Left ventricle myocardium superior (tissue), 1 donor: ENCODE measurements at places on chromosomes 2 and 18. TPM values are rescaled to one million over a fixed set of nuclear protein-coding genes. Genes with fewer than 3 reads are reported as not detected.

DNA sequence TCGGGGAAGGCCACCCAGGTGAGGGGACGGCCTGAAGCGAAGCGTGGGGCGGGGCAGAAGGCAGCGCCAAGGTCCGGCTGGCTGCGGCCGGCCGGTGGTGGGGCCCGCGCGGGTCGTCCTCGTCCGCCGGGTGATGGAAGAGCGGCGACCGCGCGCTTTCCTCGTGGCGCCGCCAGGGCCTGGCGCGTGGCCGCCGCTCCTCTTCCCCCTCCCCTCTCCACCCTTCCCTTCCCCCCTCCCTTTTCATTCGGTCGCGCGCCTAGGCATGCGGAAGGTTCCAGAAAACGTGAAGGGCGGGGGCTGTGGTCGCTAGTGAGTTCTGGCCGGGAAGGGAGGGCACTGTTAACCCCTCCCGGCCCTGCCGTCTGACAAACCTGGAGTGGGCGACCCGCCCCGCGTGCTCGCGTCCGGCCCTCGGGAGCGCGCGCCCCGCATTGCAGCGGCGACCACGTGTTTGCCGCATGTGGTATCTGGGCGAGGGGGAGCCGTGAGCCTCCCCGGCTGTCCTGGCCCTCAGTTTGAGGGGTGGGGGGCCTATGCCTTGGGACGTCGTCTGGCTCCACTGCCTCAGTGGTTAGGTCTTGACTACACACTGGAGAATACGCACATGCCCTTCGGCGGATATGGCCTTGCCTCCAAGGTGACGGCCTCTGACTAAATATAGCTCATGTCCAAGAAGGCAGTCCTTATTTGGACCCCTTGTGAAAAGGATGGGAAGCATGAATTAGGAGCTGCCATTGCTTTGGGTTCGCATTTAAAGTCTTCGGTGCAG is 579 bp downstream of the MAT2A start:
- DNase-seq, result peak; percentile 82

The CROCC2 gene
- total RNA-seq, result not detected

DNA sequence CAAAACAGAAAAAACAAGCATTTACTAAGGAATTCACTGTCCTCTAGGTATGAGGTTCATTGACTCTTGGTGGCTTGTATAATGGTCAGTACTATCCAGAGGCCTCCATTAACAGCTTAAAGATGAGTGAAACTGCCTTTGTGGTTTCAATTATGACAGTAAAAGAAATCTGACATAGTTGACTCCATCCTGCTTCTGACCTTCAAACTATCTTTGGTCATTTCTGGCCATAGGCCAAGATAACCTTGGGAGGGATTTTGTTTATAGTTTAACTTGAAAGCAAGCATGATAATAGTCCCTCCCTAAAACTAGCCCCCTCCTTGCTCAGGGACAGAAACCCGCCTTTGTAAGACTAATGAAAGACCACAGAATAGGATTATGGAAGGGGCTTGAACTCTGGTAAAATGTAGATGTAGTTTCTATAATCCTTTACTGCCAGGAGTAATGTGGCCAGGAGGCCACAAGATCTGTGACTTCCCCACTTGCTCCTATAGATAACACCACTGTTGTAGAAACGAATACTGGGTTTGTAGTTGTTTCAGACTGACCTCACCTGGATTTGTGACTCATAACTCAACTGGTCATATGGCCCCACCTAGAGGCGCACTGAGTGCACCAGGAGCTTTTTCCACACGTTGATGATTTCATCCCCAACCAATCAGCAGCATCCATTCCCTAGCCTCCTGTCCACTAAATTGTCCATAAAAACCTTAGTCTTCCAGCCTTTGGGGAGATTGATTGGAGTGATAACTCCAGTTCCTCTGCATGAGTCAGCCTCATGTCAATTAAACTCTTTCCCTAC is 8.6 kb upstream of the PLEKHM3 start:
- DNase-seq, result peak; percentile 41

GRCh38 chr2:85428343-85428881 is 9.9 kb downstream of the SH2D6 start:
- DNase-seq, result no peak

- DNase-seq, result no peak
Measured at GRCh38 chr2:171692331-171692730, 5.1 kb downstream of the DYNC1I2 start.

The PARD3B gene
- total RNA-seq, result 6.5 TPM

DNA sequence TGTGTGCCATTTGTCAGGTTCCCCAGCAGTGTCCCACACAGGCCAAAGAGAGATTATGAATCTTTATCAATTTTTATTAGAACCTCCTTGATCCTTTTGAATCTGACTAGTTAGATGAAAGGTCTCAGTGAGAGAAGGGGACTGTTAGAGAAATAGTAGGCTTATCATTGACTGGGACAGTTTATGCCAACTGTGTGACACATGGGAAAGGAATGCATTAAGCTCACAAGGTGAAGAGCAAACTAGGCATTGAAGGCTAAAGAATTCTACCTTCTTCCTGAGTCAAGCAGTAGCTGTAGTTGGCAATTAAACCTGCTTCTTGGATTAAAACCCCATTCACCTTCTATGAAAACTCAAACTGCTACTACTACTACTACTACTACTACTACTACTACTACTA is 389.6 kb upstream of the CDH19 start:
- DNase-seq, result no peak

The ATP8B1 gene
- total RNA-seq, result 4.0 TPM

- peak; percentile 55 for DNase-seq
Measured at GRCh38 chr2:234500394-234501006, 3.6 kb upstream of the ARL4C start.

GRCh38 chr2:210230518-210230917 is 5.3 kb upstream of the ACADL start:
- DNase-seq, result no peak
